ENCODE measurements at places on chromosomes 3 and 15.

GRCh38 chr3:170081079-170081741, 43.4 kb downstream of the GPR160 start:
- no peak for DNase-seq

DNA sequence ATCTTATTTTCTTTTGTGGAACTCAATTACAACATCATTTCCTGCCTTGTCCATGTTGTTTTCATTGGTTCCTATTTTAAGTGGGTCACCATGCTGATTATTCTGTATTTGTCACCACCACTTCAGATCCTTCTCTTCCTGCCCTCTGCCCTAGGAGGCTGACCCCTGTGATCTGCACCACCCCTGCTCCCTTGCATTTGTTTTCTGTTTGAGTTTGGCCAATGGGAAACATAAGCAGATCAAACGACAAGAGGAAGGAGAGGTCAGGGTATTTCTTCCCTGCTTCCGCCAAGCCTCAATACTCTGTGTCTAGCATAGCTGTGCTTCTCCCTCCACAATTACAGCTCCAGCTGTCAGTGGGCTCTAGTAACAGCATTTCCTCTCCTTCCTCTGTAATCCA, 71.6 kb downstream of the IMPG2 start:
- no peak for DNase-seq

GRCh38 chr3:184751204-184752040, 39.6 kb upstream of the MAGEF1 start:
- DNase-seq, result no peak

- no peak for DNase-seq
These were observed 1.9 kb upstream of the MYZAP start for GRCh38 chr15:57589754-57590153.

DNA sequence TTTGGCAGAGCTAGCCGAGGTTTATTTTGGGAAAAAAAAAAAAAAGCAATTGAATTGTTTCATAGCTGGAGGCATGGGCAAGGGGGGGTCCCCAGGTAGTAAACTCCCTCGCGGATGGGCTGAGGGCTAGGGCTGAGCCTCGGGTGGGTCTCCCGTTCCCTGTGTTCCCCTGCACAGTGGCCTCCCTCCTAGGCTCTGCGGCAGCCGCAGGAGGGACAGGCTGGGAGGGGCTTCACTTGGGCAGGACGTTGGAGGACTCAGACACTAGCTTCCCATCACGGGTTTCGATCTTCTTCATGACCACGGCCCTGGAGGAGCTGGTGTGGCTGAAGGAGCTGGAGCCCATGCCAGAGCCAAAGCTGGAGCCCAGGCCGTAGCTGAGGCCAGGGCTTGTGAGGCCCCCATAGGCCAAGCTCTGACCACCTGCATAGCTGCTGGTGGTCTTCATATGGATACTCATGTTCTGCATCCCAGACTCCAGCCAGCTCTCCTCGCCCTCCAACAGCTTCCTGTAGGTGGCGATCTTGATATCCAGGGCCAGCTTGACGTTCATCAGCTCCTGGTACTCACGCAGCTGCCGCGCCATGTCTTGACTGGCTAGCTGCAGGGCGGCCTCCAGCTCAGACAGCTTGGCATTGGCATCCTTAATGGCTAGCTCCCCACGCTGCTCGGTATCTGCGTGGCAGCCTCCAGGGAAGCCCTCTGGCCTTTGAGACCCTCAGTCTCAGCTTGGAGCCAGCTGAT, 64.0 kb upstream of the CDAN1 start:
- no peak for DNase-seq

DNA sequence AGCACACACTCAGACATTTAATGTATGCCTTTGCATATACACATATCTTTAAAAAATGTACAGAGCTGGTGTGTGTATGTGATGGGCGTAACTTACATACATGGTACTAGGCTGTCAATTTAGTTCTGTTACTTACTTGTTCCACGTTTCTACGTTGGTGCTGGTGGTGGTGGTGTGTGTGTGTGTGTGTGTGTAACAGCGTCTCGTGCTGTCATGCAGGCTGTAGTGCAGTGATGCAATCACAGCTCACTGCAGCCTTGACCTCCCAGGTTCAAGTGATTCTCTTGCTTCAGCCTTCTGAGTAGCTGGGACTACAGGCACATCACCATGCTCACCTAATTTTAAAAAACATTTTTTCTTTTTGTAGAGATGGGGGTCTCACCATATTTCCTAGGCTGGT, 64.2 kb downstream of the ISG20 start:
- DNase-seq, result no peak

- DNase-seq, result no peak
These were observed 19.9 kb downstream of the INO80 start for GRCh38 chr15:41096178-41096577.

DNA sequence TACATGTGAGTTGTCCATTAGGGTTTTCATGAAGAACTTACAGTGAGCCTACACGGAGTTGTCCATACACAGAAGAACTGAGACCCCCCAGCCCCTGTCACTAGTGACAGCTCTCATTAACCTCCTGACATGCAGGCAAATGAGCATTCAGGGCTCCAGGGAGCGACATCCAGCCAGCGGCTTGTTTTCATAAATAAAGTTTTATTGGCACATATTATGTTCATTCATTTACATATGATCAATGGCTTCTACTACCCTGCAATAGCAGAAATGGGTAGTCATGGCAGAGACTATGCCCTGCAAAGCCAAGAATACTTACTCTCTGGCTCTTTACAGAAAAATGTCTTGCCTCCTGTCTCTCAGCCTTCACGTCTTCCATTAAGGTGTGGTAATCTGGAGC, 553.5 kb downstream of the EDEM1 start:
- DNase-seq, result no peak

GRCh38 chr15:39167164-39168058, 413.5 kb upstream of the THBS1 start:
- DNase-seq, result no peak

DNA sequence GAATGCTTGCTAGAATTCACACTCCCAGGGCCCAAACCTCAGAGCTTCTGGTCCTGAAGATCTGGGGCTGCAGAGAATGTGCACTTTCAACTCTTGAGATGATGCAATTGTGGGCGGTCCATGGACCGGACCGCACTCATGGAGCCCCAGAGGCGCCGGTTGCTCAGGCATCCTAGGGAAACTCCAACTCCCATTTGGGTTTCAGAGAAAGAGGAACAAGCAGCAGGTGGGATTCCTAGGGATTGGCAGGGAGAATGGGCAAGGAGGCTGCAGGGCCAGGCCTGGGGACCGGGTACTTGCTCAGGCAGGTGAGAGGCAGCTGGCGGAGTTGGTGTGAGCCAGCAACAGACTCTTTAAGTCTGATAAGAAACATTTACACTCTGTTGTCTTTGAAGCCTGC, 3.5 kb downstream of the NOX5 start:
- no peak for DNase-seq

GRCh38 chr3:66778777-66779176, 219.3 kb upstream of the KBTBD8 start:
- DNase-seq, result no peak

- DNase-seq, result no peak
These were observed 91.3 kb upstream of the CCDC39 start for GRCh38 chr3:180770639-180771038.

DNA sequence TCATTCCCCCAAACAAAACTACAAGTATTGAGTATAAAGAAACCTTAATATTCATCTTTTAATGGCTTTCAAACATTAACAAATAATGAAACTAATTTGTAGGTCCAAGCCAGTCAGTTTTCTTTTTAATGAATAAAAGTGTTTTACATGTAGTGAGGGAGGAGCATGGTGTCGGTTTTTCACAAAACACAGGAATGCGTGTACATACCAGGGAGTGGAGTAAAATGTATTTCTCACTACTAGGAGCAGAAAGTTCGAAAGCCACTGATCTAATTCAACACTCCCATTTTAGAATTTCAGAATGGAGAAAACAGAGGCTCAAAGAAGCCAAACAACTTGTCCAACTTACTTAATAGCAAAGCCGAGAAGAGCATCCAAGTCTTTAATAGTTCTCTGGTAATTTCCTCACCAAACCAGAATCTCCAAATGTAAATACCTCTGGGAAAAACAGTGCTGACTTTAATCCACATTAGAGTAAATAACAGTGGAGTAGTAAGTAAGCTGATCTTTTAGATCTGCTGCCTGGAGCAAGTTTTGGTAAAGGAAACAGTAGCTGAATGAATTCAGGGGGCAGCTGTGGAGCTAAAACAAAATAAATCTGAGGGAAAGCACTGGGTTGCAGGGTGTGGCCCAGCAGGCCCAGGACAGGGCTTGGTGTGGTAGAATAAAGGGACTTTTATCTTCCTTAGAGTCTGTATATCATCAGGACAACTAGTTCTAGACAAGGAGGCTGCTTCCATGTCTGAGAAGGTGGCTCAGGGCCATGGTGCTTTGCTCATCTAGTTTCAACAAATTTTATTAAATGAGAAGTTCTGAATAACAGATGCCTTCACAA, 7.9 kb downstream of the ANP32A start:
- DNase-seq, result no peak

GRCh38 chr3:158970006-158970405, 168.2 kb downstream of the MFSD1 start:
- DNase-seq, result no peak

Measured in stimulated activated CD4-positive, alpha-beta T cell treated with anti-CD3 and anti-CD28 coated beads, Interleukin-1b, Interleukin-23, amount 100 ng/mL, for 4 hours (primary cell).